ENCODE measurements at places on chromosomes 7 and 10. TPM values are rescaled to one million over a fixed set of nuclear protein-coding genes. Genes with fewer than 3 reads are reported as not detected.

GRCh38 chr7:156177422-156178055 is 365.3 kb upstream of the SHH start:
- DNase-seq, result no peak

DNA sequence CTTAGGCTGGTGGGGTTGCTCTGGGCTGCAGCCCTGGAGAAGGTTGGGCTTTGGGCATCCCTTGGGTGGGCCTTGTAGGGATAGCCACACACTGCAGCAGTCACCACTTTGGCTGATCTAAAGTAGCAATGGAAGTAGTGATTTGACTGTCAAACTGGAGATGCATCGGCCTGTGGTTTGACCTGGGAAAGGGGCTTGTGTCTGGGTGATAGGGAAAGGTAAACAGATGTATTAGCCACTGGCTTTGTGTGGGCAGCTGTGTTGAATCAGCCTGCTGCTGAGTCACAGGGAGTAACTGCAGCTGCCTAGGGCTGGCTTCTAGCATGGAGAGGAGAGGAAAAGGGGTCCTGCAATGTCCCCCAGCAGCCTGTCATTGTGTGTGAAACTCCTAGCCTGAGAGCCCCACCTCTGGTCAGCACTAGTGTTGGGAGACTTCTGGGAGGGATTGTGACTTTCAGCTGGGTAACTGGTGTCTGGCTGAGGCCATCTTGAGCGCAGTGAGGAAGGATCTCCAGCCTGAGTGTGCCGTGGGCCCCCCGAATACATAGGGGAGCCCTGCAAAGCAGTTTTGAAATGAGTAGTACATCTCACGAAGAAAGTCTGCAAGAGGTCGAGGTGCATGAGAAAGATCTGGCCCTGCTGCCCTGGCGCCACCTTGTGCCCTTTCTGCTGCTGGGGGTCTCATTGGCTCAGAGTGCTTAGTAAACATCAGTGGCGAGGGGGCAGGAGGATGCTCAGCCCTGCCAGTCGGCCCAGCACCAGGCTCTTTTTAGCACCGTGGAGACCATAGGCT is 117.3 kb downstream of the FANK1 start:
- no peak for DNase-seq

DNA sequence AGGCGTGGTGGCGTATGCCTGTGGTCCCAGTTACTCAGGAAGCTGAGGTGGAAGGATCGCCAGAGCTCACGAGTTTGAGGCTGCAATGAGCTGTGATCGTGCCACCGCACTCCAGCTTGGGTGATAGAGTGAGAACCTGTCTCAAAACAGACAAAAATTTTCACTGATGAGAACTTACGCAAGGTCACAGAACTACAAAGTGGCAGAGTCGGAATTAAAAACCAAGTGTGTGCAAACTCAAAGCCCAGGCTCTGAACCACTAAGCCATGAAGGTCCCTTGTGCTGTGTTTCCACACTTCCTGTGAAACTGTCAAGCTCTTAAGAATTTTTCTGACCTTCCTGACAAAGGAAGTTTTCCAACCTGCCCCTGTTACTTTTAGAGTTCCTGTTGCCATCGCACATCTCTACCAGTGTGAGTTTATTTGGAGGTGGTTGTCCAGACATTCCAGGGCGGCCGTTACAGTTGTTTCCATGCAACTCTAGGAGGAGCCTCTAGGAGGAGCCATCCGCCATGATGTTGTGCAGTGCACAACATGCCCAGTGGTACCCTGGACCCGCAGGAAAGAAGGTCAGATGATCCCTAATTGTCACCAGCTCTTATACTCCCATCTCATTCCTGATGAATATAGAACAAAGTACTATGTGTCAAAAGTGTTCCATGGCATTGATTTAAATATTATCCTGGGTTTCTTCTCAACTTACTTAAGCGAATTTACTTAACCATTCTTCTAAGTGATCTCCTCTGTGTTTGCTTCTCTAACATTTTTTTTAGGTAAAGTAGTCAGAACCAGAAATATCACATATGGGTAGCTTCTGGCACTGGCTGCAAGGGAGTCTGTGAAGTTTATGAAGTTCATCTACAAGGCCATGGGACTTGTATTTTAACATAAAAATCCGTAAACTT is 49.0 kb upstream of the LYZL1 start:
- DNase-seq, result no peak

ELFN1 gene
- 0.85 TPM for total RNA-seq

SPAM1 gene
- not detected for total RNA-seq

GRCh38 chr7:130394421-130395195 is 14.3 kb downstream of the CPA1 start:
- DNase-seq, result no peak

HOXA3 gene
- 29.3 TPM for total RNA-seq
